ENCODE measurements at places on chromosomes 12 and 14. TPM values are rescaled to one million over a fixed set of nuclear protein-coding genes. Genes with fewer than 3 reads are reported as not detected.

ARHGDIB gene
- total RNA-seq: 515 TPM

SART3 gene
- 89.0 TPM for total RNA-seq

DDN gene
- 1.2 TPM for total RNA-seq

SYNDIG1L gene
- total RNA-seq: not detected

CLEC4C gene
- not detected for total RNA-seq

KRT79 gene
- 0.23 TPM for total RNA-seq

NINJ2 gene
- 2.3 TPM for total RNA-seq

PGAM5 gene
- 104 TPM for total RNA-seq

SOAT2 gene
- 1.5 TPM for total RNA-seq
